ENCODE measurements at places on chromosomes 11 and 22.

GRCh38 chr22:49281467-49282340, 546.0 kb downstream of the BRD1 start:
- ATAC-seq = no peak

DNA sequence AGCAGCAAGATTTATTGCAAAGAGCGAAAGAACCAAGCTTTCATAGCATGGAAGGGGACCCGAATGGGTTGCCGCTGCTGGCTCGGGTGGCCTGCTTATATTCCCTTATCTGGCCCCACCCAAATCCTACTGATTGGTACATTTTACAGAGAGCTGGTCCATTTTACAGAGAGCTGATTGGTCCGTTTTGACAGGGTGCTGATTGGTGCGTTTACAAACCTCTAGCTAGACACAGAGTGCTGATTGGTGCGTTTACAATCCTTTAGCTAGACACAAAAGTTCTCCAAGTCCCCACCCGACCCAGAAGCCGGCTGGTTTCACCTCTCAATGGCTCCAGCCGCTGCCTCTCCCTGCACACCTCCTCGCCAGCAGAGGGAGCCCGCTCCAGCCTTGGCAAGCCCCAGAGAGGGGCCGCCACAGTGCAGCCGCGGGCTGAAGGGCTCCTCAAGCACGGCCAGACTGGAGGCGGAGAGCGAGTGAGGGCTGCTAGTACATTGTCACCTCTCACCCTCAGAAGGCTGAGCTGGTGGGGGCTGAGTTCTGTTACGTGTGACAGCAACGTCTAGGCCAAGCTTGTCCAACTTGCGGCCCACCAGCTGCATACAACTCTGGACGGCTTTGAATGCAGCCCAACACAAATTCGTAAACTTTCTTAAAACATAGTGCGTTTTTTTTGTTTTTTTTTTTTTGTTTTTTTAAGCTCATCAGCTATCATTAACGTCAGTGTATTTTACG, 8.7 kb downstream of the PTH start:
- ATAC-seq = peak; percentile 85

- ATAC-seq = no peak
These were observed 46.4 kb upstream of the EED start for GRCh38 chr11:86198139-86198538.

DNA sequence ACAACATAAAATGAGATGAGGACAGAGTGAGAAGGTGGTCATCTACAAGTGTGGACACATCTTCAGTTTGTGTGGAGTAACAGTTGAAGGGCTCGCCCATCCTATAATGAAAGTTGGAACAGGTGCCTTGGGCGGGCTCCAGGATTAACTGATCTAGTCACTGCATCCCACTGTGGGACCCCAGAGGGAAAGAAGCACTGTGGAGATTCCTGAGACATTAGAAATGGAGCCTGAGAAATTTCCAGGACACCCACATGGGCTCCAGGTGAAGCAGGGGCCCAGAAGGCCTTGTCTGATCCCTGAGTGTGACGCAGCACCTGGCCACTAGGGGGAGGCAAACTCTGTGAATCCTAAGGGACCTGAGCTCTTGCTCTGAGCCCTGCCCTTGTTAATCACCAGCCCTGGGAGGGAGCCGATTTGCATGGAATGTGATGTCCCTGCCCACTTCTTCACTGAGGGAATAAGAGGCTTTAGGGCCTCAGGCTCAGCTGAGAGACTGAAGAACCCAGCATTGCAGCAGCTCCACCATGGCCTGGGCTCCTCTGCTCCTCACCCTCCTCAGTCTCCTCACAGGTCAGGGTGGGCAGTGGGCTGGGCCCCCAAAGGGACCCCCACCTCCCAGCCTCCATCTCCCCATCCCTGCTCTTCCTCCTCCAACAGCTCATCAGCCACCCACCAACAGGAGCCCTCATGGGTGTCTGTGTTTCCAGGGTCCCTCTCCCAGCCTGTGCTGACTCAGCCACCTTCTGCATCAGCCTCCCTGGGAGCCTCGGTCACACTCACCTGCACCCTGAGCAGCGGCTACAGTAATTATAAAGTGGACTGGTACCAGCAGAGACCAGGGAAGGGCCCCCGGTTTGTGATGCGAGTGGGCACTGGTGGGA, 98.4 kb downstream of the VPREB1 start:
- ATAC-seq = peak; percentile 72

- no peak for ATAC-seq
These were observed 4.1 kb upstream of the ACER3 start for GRCh38 chr11:76856571-76856970.

- no peak for ATAC-seq
These were observed 33.8 kb downstream of the EHF start for GRCh38 chr11:34654483-34655334.

- no peak for ATAC-seq
These were observed 19.4 kb downstream of the MED15 start for GRCh38 chr22:20526628-20527355.

GRCh38 chr11:79266396-79266795, 174.4 kb downstream of the TENM4 start:
- ATAC-seq = no peak

GRCh38 chr22:27219036-27219435, 561.6 kb downstream of the MIAT start:
- ATAC-seq = no peak

- peak; percentile 90 for ATAC-seq
These were observed 609 bp upstream of the ATF4 start for GRCh38 chr22:39519681-39520225.

- no peak for ATAC-seq
These were observed 186.1 kb downstream of the DSCAML1 start for GRCh38 chr11:117610901-117611300.

DNA sequence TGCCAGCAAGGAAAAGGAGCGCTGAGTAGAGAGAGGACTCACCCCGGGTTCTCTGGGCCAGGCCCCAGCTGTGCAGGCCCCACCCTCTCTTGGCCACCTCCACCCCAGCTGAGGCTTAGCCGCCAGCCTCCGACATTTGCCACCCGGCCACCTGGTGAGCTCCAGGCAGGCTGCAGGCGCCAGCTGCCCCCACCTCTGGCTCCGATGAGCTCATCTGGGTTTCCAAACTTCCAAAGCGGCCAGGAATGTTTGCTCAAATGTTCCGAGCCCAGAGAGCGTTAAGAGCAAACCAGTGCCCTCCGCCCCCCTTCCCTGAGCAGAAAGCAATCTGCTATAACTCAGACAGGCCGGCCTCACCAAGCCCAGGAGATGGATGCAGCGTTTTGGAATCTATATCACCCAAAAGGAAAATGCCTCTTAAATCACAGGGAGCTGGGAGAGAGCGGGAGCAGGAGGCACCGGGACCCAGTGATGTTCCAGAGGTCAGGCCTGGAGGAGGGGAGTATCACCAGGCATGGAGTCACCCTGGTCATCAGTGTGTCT, 9.1 kb upstream of the MN1 start:
- ATAC-seq = no peak

GRCh38 chr22:39129081-39129480, 23.4 kb downstream of the CBX7 start:
- no peak for ATAC-seq

GRCh38 chr22:46416520-46416871, 81.0 kb downstream of the TRMU start:
- ATAC-seq = no peak

GRCh38 chr22:19709063-19709769, 5.1 kb upstream of the SEPTIN5 start:
- no peak for ATAC-seq

GRCh38 chr22:50325444-50326224, 1.2 kb downstream of the DENND6B start:
- ATAC-seq = no peak

DNA sequence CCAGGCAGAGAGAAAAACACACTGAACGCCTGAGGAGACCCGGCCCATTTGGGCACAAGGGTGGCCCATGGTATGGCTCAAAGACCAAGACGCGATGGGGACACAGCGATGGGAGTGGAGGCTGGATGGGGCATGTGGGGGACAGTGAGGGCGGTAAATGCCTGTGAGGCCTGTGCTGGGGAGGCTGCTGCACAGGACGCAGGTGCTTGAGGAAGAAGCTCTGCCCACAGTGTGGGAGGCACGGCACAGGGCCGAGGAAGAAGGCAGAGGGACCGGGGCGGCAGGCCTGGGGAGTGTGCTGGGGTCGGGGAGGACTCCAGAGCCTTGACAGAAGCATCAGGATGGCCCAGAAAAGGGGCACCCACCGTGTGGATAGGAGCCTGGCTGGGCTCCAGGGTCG, 75.9 kb upstream of the WNT11 start:
- ATAC-seq = no peak

DNA sequence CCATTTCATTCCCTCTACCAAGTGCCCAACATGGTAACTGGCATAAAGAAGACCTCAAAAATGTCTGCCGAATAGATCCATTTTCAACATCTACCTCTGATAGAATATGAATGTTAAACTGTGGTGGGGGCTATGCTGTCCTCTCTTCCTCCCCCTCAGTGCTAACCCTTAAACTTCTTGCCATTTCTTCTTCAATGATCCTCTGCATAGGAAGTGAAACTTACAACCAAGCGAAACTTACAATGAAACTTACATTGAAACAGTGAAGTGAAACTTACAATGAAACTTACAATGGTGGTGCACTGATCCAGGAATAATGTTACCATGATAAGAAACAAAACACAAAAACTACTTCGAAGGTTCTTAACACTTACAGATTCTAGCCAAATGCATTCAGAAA, 4.7 kb downstream of the RTCB start:
- ATAC-seq = no peak

GRCh38 chr11:61448552-61448927, 18.6 kb downstream of the SDHAF2 start:
- ATAC-seq = no peak

GRCh38 chr11:45048313-45048841, 97.7 kb upstream of the TP53I11 start:
- ATAC-seq = no peak

DNA sequence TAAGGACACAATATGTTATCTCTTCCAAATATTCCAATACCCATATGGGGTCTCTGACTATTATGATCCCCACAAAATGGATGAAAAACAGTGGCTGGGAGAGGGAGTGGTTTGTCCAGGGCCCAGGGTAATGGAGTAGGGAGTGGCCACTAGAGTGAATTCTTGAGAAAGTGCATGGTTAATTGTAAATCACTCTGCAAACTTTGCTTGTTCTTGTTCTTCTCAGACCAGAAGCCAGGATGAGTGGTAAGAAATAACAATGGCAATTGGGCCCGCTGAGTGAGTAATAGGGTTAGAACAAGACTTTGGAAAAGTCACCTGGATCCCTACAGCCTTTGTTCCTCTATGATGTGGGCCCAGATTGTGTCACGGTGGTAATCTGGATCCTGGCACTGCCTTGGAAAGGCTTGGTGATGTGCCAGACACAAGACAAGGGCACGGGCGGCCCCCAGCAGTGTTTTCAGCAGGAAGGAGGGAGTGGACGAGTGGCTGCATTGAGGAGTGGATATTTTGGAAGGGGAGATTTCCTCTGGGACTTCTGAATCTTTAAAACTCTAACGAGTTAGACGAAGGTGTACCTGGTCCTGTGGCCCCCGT, 18.2 kb upstream of the KIRREL3 start:
- ATAC-seq = no peak

DNA sequence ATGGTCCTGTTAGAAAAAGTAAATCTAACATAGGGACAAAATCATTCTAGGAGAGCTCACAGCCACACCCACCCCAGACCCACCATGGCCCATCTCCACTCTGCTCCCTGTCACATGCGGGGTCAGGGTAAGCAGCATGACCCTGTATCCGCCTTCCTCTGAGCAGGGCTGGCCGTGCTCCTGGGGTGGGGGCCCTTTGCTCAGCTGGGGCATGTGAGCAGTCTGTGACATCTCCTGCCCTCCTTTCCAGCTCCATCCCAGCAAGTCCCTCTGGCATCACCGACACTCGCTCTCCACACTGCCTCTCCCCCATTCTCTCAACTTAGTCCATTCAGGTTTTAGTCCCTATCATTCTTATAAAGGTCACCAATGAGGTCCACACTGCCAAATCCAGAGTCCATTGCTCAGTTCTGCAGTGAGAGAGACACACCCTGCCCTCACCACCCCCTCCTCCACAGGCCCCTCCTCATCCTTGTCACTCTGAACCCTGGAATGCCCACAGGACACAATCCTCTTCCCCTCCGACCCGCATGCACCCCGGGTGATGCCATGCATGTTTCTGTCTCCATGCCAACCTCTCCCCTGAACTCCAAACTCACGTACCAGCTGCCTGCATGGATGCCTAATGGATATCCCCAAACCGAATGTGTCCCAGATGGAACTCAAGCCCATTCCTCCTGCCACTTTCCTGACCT, 65.1 kb upstream of the PITPNB start:
- no peak for ATAC-seq

DNA sequence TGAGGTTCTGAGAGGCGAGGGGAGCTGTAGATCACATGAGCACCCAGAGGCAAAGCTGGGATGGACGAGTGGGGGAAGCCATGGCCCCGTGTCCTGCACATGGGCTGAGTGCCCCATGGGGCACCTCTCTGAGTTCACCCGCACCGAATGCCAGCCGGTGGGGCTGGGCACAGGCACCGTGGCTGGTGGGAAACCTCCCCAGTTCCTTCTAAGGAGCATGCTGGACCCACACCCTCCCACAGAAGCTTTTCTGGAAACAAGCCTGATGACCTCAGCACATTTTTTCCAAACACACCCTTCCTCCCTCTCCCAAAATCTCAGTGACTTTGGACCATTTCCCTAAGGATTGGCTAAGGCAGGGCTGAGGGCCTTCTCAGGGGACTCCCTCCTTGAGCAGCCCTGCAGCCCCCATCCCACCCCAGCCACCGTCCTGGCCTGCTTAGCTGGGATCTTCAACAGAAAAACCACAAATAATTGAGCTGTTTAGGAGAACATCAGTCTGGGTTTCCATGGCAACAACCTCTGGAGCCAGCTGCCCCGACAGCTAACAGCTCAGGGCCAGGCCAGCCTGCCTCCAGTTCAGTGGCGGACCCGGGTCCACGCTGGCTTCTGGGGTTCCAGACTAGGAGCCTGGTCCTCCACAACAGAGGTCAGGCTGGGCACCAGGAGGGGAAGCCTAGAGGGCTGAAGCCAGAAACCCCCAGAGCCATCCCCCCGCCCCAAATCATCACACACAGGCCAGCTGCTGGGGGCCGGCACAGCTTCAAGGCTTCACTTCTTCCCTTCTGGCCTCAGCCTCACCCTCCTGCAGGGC, 18.1 kb upstream of the LINC01488 start:
- ATAC-seq = no peak

- no peak for ATAC-seq
These were observed 1.8 kb downstream of the BCL9L start for GRCh38 chr11:118923721-118924587.

GRCh38 chr22:36770513-36771231, 5.2 kb downstream of the IFT27 start:
- no peak for ATAC-seq

DNA sequence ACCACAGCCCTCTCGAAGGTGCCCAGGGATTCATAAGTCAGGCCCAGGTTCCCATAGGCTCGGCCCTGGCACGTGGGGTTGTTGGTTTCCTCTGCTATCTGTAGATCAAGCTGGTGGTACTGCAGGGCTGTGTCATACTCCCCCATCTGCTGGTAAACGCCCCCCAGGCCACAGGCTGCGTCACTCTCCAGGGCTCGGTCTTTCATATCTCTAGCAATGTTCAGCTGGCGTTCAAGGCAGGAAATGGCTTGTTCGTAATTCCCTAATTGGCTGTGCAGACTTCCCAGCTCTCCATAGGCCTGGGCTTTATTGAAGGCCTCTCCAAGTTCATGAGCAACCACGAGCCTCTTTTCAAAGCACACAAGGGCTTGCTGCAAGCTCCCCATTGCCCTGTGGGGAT, 186.4 kb upstream of the PITPNB start:
- ATAC-seq = no peak

- ATAC-seq = no peak
These were observed 23.4 kb downstream of the CHRDL2 start for GRCh38 chr11:74707602-74708510.

GRCh38 chr22:25702571-25703167, 39.3 kb upstream of the MYO18B start:
- ATAC-seq = peak; percentile 86

GRCh38 chr11:101487775-101488174, 96.0 kb downstream of the TRPC6 start:
- ATAC-seq = no peak

Data from activated CD4-positive, CD25-positive, alpha-beta regulatory T cell treated with anti-CD3 and anti-CD28 coated beads, Interleukin-2, amount 50 U/mL, for 24 hours (primary cell).